Left lung (tissue), 14 donors: ENCODE measurements at places on chromosomes 16 and 17.

DNA sequence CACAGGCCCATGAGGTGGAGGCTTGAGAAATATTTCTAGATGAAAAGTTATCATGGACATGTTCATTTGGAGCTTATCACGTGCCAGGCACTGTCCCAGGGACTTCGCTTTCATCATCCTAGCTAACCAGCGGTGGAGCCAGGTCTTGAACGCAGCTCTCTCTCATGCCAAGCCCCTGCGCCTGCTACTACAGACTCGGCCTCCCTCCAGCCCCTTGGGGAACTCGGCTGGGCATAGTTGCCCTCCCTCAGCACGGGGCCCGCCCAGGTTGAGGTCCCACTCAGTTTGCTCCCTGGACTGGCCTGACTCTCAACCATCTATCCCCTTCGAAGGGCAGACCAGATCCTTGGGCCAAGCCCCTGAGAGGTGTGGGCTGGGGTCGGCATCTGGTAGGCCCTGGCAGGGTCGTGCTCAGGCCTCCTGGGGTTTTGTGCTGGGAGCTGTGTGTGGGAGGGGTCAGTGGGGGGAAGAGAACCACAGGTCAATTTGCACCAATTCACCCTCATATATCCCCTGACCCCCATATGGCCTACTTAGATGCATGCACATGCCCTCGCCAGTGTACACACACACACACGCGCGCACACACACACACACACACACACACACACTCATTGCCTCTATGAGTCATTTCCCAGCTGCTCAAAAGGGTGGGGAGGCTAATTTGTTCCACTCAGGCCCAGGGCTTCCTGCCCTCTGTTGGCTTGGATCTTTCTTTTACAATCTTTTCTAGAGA lies 12.1 kb upstream of the SCN4A start:
- DNase-seq = no peak

GRCh38 chr16:66594739-66595138 lies 9.8 kb upstream of the CMTM3 start:
- DNase-seq = no peak

GRCh38 chr16:2468725-2469398 lies 2.2 kb upstream of the NTN3 start:
- peak; percentile 77 for DNase-seq

GRCh38 chr16:84278968-84279367 lies 15.7 kb upstream of the WFDC1 start:
- no peak for DNase-seq

- no peak for DNase-seq
These were observed 8.9 kb upstream of the HDAC5 start for GRCh38 chr17:44132275-44132821.

GRCh38 chr17:2897605-2898004 lies 101.4 kb downstream of the RAP1GAP2 start:
- no peak for DNase-seq

DNA sequence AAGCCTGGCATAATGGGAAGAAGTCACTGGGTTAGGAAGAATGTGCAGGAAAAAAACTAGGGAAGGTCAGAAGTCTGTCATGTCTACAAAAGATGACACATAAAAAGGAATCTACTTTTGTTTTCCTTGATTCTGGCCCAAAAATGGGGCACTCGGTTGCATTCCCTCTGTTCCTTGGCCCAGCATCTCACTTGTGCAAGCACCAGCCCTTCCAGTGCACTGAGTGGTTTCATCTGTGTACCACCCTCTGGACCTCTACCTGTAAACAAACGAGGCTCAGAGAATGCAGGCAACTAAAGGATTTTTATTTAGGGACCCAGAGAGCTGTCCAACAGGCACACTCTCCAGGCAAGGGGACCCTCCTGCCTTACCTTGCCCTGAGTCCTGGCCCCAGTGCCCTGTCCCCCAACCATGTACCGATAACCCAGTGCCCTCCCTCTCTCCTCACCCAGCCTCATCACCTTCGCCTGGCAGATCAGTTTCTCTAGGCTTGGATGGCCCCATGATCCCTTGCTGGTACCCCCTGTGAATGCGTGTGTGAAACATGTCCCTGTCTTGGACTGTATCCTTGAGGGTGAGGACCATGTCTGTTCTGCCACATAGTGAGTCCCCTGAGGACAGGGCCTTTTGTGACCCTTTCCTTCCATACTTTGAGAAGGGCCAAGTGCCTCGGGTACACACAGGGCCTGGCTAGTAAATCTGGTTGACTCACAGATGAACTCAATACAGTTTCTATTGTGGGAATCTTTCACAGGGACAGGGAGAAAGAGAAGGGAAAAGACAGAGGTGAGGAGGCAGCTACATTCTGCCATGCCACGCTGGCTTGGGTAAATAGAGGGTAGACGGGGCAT lies 13.3 kb downstream of the NXPH3 start:
- DNase-seq = no peak

DNA sequence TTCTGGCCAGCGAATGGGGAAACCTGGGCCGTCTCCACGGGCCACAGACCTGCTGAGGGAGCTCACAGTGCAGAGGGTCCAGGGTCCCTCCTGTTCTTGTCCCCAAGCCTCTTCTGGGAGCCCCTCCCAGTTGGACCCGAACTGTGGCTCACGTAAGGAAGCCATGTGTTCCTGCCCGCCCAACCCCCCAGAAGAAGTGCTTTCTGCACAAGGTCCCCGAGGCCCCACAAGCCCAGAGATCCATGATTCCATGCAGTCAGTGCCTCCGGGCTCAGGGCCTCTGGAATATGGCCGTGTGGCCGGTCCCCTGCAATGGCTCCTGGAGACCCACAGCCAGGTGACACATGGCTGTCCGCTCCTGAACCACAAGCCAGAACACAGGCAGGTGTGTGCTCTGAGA lies 272.4 kb downstream of the C16orf95 start:
- no peak for DNase-seq

GRCh38 chr16:48560692-48561091 lies 49.3 kb downstream of the N4BP1 start:
- no peak for DNase-seq

GRCh38 chr16:4328782-4329775 lies 13.2 kb downstream of the GLIS2 start:
- DNase-seq = no peak

DNA sequence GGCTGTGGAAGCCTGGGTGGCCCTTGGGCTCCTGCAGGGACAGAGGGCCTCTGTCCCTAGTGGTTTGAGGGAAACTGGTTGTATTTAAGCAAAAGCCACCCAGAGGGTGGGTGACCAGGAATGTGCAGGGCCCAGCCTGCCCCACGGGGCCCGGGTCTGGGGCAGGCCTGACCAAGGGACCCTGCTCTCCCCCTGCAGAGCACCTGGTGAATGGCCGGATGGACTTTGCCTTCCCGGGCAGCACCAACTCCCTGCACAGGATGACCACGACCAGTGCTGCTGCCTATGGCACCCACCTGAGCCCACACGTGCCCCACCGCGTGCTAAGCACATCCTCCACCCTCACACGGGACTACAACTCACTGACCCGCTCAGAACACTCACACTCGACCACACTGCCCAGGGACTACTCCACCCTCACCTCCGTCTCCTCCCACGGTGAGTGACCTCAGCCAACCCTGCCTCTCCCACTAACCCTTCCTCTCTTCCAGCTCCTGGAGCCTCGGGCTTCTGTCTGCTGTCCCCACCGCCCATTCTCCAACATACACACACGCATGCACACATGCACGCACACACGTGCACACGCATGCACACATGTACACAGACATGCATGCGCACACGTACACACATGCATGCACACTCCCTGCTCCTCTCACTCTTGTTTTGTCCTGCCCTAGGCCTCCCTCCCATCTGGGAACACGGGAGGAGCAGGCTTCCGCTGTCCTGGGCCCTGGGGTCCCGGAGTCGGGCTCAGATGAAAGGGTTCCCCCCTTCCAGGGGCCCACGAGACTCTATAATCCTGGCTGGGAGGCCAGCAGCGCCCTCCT lies 10.4 kb downstream of the GALK1 start:
- no peak for DNase-seq

DNA sequence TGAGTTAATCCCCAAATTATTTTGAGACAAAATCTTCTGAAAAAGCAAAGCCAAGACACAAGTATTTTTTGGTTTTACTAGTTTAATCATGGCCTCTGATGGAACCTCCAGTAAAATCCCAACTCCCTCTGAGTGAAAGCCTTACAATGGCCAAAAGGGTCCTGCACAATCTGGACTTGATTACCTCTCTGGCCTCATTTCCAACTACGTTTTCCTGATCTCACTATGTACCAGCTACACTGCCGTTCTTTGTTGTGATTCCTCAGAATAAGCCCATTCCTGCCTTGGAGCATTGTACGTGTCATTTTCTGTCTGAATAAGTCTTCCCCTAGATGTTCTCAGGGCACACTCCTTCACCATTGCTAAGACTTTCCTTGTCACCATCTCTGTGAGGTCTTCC lies 37.3 kb downstream of the SPOP start:
- DNase-seq = no peak

DNA sequence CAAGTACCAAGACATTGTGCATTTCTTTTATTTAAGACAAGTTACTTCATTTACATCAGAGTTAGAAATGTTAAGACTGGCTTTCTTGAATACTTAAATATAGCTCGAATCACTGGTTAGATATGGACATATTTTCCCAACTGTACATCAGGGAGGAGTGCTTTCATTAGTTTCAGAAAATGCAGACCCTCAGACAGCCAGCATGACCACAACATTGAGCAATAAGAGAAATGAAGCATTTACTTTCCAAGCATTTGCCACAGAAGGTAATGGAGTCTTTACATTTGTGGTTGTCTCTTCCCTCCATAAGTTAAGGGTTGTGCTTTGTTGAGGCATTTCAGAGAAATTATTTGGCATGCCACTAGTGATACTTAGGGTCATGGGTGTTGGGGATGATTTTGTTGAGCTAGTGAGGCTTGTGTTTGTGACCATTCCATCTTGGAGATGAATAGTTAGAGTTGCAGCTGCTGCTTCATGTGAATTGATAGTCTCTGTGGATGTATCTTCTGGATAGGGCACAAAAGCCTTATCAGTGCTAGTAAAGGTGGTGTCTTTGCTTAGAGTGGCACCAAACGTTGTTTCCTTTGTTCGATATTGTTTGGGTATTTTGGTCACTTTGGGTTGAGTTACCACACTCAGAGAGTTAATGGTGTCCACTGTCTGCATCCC lies 2.1 kb downstream of the OMG start:
- DNase-seq = no peak

GRCh38 chr16:10827691-10828341 lies 9.2 kb upstream of the TVP23A start:
- peak; percentile 92 for DNase-seq

DNA sequence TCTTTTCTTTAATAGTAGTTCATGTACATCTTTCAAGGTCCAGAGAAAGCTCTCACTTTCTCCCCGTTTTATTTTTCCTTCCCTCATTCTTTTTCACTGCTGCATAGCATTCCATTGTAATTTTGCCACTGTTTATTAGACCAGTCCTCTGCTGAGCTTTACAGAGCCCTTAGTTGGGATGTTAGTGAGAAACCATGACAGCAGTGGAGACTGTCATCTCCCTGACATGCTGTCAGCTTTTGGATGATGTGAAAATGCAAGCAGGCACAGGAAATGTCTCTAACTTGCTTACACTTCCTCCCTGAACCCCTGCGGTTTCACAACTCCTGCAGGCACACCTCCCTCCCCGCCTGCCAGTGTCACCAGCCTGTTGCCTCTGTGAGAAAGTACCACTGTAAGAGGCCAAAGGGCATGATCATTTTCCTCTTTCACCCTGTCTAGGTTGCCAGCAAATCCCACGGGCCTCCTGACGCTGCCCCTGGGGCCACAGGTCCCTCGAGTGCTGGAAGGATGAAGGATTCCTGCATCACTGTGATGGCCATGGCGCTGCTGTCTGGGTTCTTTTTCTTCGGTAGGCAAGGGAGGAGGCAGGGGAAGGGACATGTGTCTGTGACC lies at the start of gene ITGAL:
TSS of gene ITGAL (plus strand) at position 415 of the 615 bp plus-strand sequence. CDS start at position 511, 96 bp downstream.
- no peak for DNase-seq

DNA sequence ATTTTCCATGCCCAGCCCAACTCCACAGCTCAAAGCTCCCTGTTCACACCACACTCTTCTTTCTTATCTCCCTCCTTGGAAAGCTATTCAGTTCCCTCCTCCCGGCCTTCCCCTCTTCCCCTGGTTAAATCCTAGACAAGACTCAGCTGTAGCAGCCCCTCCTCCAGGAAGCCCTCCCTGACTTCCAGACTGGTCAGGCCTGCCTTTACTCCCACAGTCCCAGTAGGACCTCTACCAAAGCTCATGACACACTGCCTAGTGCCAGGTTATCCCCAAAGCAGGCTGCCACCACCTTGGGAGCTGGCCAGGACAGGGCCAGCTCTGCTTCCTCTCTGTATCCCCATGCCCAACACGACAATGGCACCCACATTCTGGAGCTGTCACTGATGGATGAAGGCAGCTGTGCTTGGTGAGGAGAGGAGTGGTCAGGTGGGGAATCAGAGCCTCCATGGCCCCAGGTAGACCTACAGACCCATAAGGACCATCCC lies 50.0 kb downstream of the BEAN1 start:
- DNase-seq = no peak

DNA sequence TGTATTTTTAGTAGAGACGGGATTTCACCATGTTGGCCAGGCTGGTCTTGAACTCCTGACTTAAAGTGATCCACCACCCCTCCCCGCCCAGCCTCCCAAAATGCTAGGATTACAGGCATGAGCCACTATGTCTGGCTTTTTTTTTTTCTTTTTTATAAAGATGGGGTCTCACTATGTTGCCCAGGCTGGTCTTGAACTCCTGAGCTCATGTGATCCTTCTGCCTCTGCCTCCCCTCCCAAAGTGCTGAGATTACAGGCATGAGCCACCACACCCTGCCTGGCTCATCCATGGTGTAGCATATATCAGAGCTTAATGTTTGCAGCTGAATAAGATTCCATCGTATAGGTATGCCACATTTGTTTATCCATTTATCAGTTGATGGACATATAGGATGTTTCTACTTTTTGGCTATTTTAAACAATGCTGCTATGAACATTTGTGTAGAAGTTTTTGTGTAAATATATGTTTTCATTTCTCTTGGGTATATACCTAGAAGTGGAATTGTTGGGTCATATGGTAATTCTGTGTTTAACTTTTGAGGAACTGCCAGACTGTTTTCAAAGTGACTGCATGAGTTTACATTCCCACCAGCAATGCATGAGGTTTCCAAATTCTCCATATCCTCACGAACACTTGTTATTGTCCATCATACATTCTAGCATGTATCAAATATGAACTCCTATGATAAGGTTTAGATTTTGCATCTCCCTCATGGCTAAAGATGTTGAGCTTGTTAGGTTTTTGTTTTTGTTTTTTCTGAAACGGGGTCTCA lies 55.7 kb upstream of the HAS3 start:
- no peak for DNase-seq

DNA sequence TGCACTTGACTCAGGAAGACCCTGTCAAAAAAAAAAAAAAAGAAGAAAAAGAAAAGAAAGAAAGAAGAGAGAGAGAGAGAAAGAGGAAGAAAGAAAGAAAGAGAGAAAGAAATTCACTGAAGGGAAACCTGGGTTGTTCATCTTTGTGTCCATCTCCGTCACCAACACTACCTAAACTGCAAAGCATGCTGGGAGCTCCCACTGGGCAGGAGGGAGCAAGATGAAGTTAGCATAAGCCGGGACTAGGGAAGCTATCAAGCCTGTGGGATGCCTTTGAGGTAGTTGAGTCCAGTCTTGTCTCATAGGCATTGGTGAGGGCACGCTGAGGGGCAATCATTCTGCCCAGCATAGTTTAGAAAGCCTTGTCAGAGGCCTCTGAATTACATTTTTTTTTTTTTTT lies 7.6 kb upstream of the CBFB start:
- DNase-seq = no peak

- DNase-seq = no peak
These were observed 35.1 kb downstream of the DDX19A start for GRCh38 chr16:70381604-70382342.
